ENCODE measurements at places on chromosomes 5 and 9.

DNA sequence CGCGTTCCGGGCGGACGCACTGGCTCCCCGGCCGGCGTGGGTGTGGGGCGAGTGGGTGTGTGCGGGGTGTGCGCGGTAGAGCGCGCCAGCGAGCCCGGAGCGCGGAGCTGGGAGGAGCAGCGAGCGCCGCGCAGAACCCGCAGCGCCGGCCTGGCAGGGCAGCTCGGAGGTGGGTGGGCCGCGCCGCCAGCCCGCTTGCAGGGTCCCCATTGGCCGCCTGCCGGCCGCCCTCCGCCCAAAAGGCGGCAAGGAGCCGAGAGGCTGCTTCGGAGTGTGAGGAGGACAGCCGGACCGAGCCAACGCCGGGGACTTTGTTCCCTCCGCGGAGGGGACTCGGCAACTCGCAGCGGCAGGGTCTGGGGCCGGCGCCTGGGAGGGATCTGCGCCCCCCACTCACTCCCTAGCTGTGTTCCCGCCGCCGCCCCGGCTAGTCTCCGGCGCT is at the start of gene DAPK1:
Gene DAPK1 (plus strand): TSS at position 264 of the 442 bp plus-strand sequence. CDS start 1,211 bp downstream, outside the sequence.
- peak; percentile 87 for DNase-seq

- DNase-seq: no peak
Measured at GRCh38 chr9:99931155-99931840, 24.8 kb downstream of the STX17 start.

DNA sequence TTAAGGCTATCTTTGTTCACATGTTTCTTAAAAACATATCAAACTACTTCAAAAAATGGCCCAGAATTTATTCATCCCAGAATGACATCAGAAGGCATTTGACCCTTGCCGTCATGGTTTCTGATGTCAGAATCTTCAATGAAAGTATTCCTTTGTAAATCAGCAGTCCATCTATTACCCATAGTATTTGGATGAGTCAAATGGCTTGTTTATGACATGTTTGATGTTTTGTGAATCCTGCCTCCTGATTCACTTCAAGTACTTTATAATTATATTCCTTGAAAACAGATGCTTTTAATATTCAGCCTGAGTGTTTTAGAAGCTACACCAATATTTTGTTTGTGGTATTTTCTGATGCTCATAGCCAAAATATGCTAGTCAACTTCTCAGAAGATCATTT is 200.8 kb upstream of the MEF2C start:
- DNase-seq: no peak

- no peak for DNase-seq
Measured at GRCh38 chr9:98724810-98725530, 16.2 kb upstream of the GABBR2 start.

- no peak for DNase-seq
Measured at GRCh38 chr9:8436786-8437185, 637.2 kb upstream of the DMAC1 start.

GRCh38 chr9:128555180-128555721 is 2.9 kb downstream of the SPTAN1 start:
- no peak for DNase-seq

DNA sequence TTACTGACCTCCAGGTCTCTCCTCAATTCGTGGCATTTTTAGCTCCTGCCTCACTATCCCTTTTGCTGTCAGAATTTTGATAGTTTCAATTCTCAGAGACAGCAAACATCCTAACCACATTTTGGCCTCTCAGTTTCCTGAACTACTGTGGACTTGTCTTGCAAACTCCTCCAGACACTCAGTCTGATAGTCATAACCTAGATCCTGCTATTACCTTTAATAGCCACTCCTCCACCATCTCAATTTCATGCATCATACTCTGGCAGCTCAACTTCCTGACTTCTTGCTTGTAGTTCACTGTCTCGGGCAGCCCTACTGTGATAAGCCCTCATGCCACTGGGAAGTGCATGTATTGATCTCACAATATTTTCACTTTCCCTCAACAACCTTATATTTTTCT is 481.8 kb upstream of the CDH18 start:
- no peak for DNase-seq

GRCh38 chr5:53397845-53398244 is 82.6 kb upstream of the FST start:
- DNase-seq: no peak

DNA sequence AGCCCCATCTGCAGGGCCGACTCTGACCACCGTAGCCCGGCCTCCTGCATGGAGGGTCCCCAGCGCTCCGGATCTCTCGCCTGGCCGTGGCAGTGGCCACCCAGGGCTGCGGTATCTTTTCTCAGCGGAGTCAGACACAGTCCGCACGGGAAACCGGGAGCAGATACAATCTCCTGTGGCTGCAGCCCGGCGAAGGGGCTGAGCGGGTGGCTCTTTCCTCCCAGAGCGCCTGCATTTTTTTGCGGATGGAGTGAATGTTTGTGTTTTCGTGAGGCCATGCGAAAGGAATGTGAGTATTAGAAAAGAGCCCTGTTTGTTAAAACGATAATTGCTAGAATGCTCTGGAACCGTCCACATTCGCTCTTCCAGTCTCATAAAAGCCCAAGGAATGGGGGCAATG is 53.4 kb upstream of the PTCH1 start:
- DNase-seq: no peak

- DNase-seq: no peak
Measured at GRCh38 chr5:165201771-165202518, 1696.5 kb downstream of the MAT2B start.

- peak; percentile 42 for DNase-seq
Measured at GRCh38 chr5:56480705-56481427, 247.7 kb upstream of the ANKRD55 start.

DNA sequence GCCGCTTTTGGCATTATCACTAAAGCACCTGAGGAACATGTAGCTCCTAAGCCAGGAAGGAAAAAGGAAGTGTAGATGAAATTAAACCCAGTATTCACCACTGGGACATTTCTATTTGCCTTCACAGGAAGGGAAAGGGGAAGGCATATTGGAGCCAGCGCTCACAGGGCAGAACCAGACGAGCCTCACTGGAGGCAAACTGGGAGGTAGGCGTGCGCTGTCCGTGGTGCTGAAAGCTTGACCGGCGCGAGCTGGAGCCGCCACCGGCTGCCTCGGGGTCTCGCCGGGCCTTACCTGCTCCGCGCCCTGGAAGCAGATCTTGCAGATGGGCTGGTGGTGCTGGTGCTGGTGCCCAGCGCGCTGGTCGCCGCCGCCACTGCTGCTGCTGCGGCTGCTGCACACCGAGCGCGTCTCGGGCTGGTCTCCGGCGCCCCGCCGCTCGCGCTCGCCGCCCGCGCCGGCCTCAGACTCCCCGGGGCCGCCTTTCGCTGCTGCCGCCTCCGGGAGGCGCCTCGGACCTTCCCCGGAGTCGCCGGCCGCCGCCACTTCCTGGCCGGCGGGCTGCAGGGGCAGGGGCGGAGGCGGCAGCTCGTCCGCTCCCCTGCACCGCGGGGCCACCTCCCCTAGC is 732 bp downstream of the MARCHF11 start:
- DNase-seq: peak; percentile 50

GRCh38 chr5:65184780-65185179 is 296.9 kb downstream of the ADAMTS6 start:
- DNase-seq: no peak

DNA sequence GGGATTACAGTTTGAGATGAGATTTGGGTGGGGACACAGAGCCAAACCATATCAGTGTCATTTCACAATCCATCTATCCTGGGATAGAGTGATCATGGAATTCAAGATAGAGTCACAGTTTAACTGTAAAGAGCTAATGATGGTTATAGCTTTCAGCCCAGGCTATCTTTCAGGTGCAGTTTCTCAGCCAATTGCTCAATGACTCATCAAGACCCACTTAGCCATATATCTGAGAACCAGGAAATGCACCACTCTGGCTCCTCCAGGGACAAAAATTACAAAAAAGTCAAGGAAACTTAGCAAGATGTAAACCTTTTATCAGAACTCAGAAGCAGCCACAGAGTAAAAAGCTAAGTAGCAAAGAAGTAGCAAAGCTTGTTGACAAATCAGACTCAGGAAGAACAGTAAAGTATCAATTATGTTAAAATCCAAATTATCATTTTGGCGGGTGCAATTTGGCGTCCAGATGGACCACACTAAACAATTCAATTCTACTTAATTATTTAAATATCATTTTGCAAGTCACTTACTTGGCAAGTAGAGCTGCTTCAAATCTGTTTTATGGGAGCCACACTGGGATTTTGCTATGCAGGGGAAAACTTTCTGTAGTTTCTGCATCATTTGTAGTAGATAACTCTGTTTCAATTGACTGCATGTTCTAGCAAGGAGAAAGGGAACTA is 169.4 kb downstream of the TLE1 start:
- DNase-seq: no peak

- DNase-seq: no peak
Measured at GRCh38 chr5:138832218-138832617, 42.9 kb downstream of the LRRTM2 start.

GRCh38 chr5:79992891-79993657 is 2.0 kb upstream of the MTX3 start:
- DNase-seq: no peak

- no peak for DNase-seq
Measured at GRCh38 chr9:88781628-88782391, 209.5 kb upstream of the S1PR3 start.

- DNase-seq: no peak
Measured at GRCh38 chr5:11477786-11478185, 426.5 kb downstream of the CTNND2 start.

Measured in GM13976 (cell line).